Chondrocyte (in vitro differentiated cells): ENCODE measurements at places on chromosomes 2 and 18.

DNA sequence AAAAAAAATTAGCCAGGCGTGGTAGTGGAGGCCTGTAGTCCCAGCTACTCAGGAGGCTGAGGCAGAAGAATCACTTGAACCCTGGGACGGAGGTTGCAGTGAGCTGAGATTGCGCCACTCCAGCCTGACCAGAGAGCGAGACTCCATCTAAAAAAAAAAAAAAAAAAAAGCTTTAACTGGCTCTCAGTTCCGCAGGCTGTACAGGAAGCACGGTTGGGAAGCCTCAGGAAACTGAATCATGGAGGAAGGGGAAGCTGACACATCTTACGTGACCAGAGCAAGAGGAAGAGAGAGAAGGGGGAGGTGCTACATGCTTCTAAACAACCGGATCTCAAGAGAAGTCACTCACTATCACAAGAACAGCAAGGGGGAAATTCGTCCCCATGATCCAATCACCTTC lies 505.6 kb upstream of the SLC8A1 start:
- no peak for DNase-seq

- DNase-seq = no peak
Measured at GRCh38 chr2:55779459-55780421, 86.1 kb upstream of the PNPT1 start.

GRCh38 chr2:42569116-42569711 lies 782 bp downstream of the MTA3 start:
- no peak for DNase-seq

DNA sequence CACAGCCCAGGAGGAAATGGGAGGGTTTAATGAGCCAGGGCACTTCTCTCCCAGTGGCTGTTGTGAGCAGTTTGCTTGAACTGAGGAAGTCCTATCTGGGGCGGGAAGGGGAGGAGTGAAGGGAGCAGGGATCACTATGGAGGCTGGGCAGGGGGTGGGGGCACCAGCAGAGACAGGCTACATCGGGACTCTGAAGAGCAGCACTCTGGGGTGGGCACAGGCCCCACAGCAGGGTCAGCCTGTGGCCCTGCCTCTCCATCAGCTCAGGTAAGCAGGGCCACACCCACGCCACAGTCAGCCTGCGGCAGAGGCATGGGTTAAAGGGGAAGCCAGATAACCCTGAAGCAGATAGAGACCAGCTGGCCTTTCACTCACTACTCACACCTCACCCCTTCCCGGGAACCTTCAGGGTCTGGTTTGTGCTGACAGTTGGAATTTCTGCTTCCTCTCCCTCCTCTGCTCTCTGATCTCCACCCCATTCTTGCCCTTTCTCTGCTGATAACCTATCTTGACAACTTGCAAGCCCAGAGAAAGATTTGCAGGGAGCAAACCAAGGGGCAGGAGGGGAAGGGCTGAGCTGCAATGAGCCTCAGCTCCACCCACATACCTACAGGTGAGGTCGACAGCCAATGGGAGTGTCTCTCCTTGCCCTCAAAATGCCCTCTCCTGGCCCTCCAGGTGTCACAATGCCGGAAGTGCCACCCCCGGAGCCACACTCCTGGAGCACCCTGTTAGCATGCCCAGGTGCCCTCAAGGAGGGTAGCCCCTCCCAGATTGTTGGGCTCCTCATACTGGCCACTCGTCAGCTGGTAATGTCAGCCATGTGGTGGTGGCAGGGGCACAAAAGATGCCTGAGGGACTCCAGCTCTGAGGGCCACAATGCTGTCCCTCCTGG lies 3.7 kb downstream of the SIGLEC15 start:
- DNase-seq = peak; percentile 63

GRCh38 chr2:128505150-128505490 lies 186.5 kb upstream of the HS6ST1 start:
- no peak for DNase-seq

DNA sequence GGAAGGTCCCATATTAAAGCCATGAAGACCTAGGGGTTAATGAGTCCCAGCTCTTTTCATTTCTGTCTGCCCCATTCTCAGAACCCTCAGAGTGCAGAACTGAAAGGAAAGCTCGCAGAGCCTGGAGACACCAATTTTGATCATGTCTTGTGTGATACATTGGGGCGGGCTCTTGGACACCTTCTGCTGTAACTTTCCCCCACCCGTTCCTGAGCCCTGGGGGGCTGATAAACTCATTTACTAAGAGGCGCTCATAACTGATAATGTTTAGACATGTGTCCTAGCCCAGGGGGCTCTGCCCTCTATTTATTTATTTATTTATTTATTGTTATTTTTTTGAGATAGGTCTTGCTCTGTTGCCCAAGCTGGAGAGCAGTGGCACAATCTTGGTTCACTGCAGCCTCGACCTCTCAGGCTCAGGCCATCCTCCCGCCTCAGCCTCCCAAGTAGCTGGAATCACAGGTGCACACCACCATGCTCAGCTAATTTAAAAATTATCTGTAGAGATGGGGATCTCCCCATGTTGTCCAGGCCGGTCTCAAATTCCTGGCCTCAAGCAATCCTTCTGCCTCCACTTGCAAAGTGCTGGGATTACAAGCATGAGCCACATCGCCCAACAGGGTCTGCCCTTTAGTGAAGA lies 72.4 kb upstream of the HAAO start:
- no peak for DNase-seq

GRCh38 chr2:64866797-64867196 lies 122.4 kb upstream of the SLC1A4 start:
- no peak for DNase-seq

GRCh38 chr2:42810971-42811811 lies 18.8 kb upstream of the HAAO start:
- no peak for DNase-seq

DNA sequence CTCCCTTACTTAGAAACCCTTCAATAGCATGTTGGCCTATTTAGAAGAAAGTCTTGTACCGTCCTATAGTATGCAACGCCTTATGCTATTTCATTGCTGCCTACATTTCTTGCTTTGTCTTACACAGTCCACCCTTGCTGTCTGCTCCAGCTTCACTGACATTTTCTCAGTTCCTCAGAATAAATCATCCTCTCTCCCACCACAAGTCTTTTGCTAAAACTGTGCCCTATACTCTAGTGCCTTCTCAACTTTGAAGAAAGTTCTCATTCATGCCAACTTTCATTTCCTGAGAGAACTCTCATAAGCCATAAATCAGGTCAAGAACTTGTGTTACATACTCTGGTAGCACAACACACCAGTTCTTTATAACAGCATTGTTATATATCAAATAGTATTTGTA lies 54.3 kb upstream of the COL3A1 start:
- no peak for DNase-seq

GRCh38 chr2:195561116-195561921 lies 95.7 kb upstream of the SLC39A10 start:
- no peak for DNase-seq

- DNase-seq = no peak
Measured at GRCh38 chr2:216335252-216335651, 37.0 kb downstream of the MARCHF4 start.

- DNase-seq = no peak
Measured at GRCh38 chr2:222623756-222624309, 32.1 kb downstream of the FARSB start.
